ENCODE measurements at places on chromosomes 4 and X. TPM values are rescaled to one million over a fixed set of nuclear protein-coding genes. Genes with fewer than 3 reads are reported as not detected.
A peak's percentile ranks its signal among the peaks of the same experiment; 100 is the strongest.

GRCh38 chr4:40316333-40316781 lies 18.8 kb upstream of the CHRNA9 start:
- H3K4me1 ChIP-seq: peaks cover 15% of the 10 kb centered on the region
- no peak overlapping the region for H3K4me3 ChIP-seq
- DNase-seq: no peak
- no peaks in the 10 kb centered on the region for H3K27me3 ChIP-seq
- H3K36me3 ChIP-seq: no peaks in the 10 kb centered on the region
- peak overlapping the region; percentile 45 for H3K27ac ChIP-seq

- no peaks in the 10 kb centered on the region for H3K4me1 ChIP-seq
- no peaks in the 10 kb centered on the region for H3K27me3 ChIP-seq
- no peaks in the 10 kb centered on the region for H3K36me3 ChIP-seq
- H3K4me3 ChIP-seq: no peak overlapping the region
- DNase-seq: no peak
Measured at GRCh38 chr4:41307638-41308037, 50.9 kb downstream of the UCHL1 start.

- no peaks in the 10 kb centered on the region for H3K36me3 ChIP-seq
- peaks cover 23% of the 10 kb centered on the region for H3K4me1 ChIP-seq
- DNase-seq: no peak
- no peak overlapping the region for H3K4me3 ChIP-seq
- no peaks in the 10 kb centered on the region for H3K27me3 ChIP-seq
Measured at GRCh38 chrX:118723376-118723775, 4.0 kb upstream of the IL13RA1 start.

GRCh38 chrX:10709276-10709675 lies 88.9 kb upstream of the MID1 start:
- H3K27ac ChIP-seq: no peak overlapping the region
- no peak for DNase-seq
- no peaks in the 10 kb centered on the region for H3K36me3 ChIP-seq
- no peaks in the 10 kb centered on the region for H3K27me3 ChIP-seq
- H3K4me1 ChIP-seq: no peaks in the 10 kb centered on the region
- no peak overlapping the region for H3K4me3 ChIP-seq

DNA sequence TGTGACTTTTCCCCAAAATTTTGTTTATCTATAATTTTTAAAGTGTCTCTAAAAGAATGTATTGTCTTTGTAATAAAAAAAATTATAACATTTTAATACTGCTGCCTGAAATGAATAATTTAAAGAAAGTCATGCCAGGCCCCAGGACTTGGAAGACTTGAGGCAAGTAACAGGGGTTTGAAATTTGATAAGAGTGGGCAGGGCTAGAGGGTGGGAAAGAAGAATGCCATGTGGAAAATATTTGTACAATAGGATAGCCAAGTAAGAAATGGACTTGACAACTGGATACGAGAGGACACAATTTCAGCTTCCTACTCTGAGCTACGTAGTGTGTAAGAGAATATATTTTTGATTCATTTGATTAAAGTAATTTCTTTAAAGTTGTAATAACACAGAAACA lies 36.9 kb upstream of the ANKRD50 start:
- H3K27ac ChIP-seq: no peak overlapping the region
- H3K4me1 ChIP-seq: no peaks in the 10 kb centered on the region
- DNase-seq: no peak
- no peaks in the 10 kb centered on the region for H3K36me3 ChIP-seq

- no peak overlapping the region for H3K4me3 ChIP-seq
- H3K36me3 ChIP-seq: no peaks in the 10 kb centered on the region
- no peaks in the 10 kb centered on the region for H3K4me1 ChIP-seq
- no peak overlapping the region for H3K27ac ChIP-seq
- no peaks in the 10 kb centered on the region for H3K27me3 ChIP-seq
Measured at GRCh38 chr4:627347-628125, 2.2 kb downstream of the PDE6B start.

The TECRL gene
- total RNA-seq: not detected
